CD4-positive, alpha-beta T cell treated with Interleukin-10 for 1 hour (primary cell): ENCODE measurements at places on chromosomes 13 and 19.

DNA sequence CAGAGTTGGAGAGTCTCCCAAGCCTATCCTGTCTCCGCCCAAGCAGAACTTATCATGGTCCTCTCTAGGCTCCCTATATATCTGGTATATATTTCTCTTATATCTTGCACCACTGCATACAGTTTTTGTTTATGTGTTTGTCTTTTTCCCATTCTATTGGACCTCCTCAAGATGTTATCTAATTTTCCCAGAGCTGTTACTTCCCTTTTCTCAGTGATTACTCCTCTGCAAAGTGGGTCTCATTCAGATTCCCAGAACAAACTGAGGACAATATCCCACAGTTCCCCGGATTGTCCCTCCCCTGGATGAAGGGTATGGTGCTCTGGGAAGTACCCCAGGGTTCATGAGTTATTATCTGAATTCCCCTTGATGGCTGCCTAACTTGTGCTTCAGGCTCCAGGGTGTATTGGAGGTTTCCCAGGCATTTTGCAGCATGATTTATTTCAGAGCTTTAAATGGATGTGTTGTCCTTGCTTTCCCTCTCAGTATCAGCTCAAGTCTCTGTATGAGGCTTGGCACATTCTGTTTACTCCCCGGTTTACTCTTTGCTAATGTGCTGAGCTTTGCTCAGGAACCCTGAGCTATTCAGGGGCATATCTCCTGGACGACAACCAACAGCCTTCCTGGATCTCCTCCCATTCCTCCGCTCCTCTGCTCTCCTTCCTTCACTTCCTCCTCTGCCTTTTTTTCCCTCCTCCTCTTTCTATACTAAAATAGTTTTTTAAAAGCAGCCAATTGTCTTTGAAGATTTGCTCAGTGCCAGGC lies 329.3 kb downstream of the SPRY2 start:
- DNase-seq, result no peak

GRCh38 chr13:33137721-33138120 lies 121.5 kb downstream of the KL start:
- no peak for DNase-seq

- no peak for DNase-seq
Measured at GRCh38 chr13:58869566-58869965, 1238.0 kb downstream of the PCDH17 start.

- no peak for DNase-seq
Measured at GRCh38 chr13:81577601-81578195, 1236.8 kb upstream of the SPRY2 start.

GRCh38 chr19:49573425-49573824 lies 6.9 kb downstream of the NOSIP start:
- no peak for DNase-seq

DNA sequence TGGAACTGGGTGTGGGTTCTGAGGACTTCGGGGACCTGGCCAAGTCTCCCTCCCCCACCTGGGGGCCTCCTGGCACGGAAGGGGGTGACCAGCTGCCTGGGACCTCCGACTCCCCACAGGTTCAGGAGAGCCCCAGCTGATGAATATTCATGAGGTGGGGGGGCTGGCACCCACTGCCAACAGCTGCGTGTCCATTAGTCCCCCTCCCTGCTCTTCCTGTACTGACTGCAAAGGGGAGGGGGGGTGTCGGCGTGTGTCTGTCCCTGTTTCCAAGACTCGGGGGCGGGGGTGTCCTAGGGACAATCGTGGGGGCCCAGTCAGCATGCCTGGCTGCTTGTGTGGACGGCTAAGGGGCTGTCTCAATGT lies 10.6 kb upstream of the NFIX start:
- no peak for DNase-seq

DNA sequence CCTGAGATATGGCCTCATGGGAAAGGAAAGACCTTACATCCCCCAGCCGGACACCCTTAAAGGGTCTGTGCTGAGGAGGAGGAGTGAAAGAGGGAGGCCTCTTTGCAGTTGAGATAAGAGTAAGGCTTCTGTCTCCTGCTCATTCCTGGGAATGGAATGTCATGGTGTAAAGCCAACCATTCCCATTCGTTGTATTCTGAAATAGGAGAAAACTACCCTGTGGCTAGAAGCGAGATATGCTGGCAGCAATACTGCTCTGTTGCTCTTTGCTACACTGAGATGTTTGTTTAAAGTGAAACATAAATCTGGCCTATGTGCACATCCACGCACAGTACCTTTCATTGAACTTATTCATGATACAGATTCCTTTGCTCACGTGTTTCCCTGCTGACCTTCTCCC lies 783 bp upstream of the ZNF587B start:
- DNase-seq, result no peak

GRCh38 chr13:50236898-50237318 lies 221.7 kb downstream of the KCNRG start:
- peak; percentile 73 for DNase-seq

DNA sequence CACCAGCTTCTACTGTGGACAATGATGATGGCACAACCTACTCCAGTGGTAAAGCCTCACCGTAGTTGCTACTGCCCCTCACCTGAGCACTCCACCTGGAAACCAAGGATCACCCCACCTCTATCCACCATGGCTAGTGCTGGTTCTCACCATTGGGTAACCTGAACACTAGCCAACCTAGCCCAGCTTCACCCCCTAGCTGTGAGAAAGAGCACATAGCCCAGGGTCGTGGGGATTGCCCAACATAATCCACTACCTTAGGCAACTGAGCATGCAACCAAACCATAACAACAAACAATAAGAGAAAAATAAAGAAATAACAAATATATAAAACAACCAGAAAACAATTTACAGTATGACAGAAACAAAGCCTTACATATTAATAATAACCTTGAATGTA lies 560.1 kb downstream of the DIAPH3 start:
- no peak for DNase-seq

DNA sequence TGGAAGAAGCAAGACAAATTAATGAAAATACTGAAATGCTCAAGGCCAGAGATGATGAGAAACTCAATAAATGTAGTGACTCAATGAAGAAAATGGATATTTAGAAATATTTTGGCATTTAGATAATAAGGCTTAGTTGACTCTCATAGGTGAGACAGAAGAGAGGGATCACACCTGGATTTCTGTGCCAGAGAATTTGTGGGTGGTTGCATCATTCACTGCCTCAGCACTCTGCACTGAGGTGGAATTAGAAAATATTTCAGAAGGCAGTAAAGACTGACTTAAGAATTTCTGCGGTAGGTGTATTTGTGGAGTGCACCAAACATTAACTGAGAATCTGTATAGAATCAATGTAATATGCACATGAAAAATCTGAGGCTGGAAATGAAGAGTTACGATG lies 848.3 kb upstream of the PCDH9 start:
- DNase-seq, result no peak

- DNase-seq, result no peak
Measured at GRCh38 chr13:85816413-85816812, 17.2 kb upstream of the SLITRK6 start.
